ENCODE measurements at places on chromosomes 2 and 18.

- no peak for DNase-seq
Measured at GRCh38 chr2:197124639-197125390, 185.8 kb downstream of the ANKRD44 start.

- DNase-seq, result no peak
Measured at GRCh38 chr2:138476186-138476585, 25.4 kb upstream of the SPOPL start.

- peak; percentile 51 for DNase-seq
Measured at GRCh38 chr2:202375033-202375608, 1.0 kb upstream of the BMPR2 start.

- DNase-seq, result no peak
Measured at GRCh38 chr2:91477731-91478672, 2786.5 kb downstream of the RPIA start.

DNA sequence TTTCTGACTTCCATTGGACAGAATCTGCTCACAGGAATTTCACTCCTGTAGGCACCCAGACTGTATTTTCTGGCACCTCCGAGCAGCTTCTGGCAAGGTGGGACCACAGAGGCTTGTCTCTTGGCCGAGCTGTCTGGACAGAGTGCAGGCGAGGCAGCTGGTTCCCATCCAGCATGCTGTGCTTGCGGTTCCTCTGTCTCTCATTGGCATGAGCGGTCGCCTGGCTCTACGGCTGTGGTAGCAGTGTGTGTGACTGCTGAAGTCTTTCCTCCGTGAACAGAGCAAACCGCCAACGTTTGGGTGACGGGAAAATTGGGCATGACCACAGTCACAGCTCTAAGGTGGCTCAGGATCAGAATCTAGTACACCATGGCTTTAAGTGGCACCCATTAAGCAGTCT, 411.7 kb upstream of the NETO1 start:
- no peak for DNase-seq

DNA sequence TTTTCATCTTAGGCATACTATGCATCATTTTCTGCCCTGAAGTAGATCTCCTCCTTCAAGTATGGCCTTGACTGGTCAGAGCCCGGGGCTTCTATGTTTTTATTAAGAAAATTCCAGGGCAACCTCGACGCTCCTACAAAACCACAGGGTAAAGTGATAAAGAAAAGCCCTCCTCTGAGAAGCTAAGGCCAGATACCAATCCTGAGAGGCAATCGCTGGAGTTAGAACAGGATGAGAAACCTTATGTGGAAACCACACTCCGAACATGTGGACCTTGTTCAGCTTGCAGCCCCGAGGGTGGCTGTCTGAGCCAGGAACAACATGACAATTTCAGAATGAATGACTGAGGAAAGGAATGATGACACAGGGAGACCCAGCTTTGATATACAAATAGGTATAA, 35.6 kb downstream of the RMC1 start:
- DNase-seq, result no peak

DNA sequence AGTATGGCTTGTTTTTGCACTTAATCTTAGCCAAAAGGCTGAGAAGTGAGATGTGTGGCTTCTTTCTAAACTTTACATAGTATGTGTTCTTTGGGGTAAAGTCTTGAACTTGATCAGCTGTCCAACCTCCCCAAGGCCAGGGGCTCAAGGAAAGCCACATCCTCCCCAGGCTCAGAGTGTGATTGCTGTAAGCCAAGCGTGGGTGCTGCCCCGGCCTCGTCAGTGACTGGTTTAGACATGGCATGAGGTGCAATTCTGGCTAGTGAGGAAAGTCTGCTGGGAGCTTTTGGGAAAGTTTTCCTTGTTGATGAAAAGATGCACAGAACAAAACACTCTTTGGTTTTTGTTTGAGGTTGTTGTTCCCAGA, 40.2 kb downstream of the TMEM177 start:
- no peak for DNase-seq

GRCh38 chr2:178804791-178805190, 2.4 kb downstream of the TTN start:
- DNase-seq, result peak; percentile 21

DNA sequence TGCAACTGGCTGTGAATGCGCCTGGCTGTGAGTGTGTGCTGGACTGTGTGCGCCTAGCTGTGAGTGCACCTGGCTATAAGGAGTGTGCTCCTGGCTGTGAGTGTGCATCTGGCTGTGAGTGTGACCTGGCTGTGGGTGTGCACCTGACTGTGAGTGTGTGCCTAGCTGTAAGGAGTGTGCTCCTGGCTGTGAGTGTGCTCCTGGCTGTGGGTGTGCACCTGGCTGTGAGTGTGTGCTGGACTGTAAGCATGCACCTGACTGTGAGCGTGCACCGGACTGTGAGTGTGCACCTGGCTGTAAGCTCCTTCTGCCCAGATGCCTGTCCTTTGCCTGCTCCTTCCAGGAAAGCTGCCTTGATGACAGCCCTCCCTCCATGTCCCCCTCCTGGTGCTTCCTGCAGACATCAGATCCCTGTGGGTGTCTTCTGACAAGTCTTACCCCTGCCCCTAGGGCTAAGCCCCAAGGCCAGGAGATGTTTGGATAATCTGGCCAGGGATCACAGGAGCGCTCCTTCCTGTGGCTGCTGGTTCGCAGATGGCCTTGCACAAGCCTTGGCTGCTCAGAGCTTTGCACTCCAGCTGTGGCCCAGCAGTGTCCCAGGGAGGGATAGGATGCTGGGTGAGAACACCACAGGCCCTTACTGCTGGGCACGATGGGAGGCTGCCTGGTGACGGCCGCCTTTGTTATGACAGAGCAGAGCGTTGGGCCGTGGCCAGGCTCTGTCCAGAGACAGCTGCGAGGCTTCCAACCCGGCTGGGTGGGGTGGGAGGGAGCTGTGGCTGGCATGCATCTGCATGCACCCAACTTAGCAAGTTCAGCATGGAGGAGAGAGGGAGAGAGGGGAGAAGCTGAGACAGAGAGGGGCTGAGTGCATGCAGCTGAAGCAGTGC, 89.9 kb downstream of the GLI2 start:
- DNase-seq, result no peak

DNA sequence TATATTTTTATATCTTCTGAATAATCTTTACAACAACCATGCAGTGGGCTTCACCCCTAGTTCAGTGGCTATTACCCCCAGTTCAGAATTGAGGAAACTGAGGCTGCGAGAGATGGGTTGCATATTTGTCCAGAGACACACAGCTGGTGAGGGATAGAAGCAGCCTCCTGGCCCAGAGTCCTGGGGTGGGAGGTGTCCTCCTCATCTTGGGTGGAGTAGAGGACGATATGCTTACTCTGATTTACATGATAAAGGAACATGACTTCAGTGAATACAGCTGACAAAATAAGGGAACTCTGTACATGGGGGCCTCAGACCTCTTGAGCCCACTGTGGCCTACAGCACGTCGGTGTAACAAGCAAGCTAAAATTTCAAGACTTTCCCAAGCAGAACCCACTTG, 214.7 kb downstream of the FBXO15 start:
- DNase-seq, result no peak

- DNase-seq, result no peak
Measured at GRCh38 chr2:196951973-196952372, 25.5 kb upstream of the PGAP1 start.

DNA sequence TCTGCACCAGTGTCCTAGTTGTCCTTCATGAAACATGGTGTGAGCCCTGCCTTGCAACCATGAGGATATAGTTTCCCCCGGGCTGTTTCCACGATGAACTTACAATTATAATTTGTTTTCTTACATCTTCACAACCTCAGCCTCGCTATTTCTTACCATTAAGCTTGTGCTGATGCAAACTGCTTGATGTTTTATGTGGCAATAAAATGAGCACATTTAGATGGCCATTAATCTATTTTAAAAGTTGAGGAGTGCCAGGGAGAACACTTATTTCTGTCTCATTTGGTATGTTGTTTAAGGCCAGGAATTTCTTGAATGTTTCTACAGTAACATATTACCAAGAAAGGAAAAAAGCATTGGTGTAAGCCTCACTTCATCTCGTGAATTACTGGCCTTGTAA, 214.5 kb upstream of the SLC8A1 start:
- DNase-seq, result peak; percentile 20

- DNase-seq, result no peak
Measured at GRCh38 chr18:76721207-76721996, 101.0 kb upstream of the ZNF236 start.

- DNase-seq, result no peak
Measured at GRCh38 chr18:192801-193200, 34.4 kb downstream of the USP14 start.

DNA sequence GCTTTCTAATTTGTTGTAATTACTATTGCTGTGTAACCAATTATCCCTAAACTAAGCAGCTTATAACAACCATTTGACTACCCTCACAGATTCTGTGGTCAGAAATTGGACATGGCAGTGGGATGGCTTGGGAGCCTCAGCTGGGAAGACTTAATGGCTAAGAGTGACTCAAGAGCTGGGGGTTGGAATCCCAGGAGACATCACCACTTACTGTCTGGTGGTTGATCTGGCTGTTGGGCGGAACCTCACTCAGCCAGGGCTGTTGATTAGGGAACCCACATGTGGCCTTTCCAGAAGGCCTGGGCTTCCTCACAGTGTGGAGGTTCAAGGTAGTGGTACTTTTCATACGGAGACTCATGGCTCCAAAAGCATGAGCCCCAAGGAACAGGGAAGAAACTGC, 49.8 kb downstream of the E2F6 start:
- no peak for DNase-seq

GRCh38 chr2:121471532-121472469, 58.9 kb upstream of the RNU4ATAC start:
- DNase-seq, result peak; percentile 24

DNA sequence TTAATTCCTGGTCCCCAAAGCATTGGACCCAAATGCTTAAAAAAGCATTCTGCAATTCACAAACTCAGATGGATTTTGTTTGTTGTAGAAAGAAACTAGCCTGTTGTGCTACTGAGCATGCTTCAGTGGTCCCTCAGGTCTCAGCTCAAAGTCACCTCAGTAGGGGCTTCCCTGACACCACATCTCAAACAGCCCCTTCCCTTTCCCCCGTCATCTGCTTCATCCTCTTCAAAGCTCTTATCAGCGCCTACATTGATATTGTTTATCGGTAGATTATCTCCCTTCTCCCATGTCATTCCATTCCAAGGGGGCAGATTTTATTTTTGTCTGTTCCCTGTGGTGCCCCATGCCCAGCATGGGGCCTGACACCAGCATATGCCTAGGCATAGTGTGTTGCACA, 172.9 kb downstream of the CELF4 start:
- no peak for DNase-seq

- DNase-seq, result no peak
Measured at GRCh38 chr18:46462523-46462922, 194.5 kb downstream of the LOXHD1 start.

DNA sequence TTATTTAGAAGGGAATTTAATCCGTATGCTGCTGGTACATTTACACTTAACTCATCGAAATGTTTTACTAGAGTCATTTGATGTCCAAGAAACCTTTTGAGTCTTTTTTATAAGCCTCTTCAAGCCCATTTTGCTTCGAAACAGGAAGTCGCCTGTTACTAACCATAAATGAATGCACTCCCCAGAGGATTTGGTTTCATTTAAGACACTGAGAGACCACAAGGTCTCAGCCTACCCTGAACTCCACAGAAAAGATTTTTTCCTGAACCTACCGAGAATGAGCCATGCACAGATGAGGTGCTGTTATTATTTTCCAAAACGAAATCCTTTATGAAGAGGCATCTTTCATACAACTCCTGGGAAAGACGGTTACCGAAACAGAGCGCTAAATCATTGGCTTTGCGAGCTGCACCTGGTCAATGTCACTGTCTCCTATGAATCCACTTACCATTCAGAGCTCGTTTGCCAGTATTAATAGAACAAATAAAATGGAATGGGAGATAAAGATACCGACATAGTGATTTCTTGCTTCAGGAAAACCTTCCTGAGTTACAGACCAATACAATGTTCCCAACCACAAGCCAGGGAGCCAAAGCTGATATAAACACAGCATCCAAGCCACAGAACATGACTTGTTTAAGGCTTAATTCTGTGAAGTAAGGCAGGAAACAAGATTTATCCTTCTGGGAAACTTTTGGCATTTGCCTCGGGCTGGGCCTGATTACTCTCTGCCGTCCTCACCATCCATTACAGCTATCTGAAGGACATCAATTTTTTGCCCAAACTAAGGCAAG, 382.1 kb downstream of the OSR1 start:
- DNase-seq, result peak; percentile 22

DNA sequence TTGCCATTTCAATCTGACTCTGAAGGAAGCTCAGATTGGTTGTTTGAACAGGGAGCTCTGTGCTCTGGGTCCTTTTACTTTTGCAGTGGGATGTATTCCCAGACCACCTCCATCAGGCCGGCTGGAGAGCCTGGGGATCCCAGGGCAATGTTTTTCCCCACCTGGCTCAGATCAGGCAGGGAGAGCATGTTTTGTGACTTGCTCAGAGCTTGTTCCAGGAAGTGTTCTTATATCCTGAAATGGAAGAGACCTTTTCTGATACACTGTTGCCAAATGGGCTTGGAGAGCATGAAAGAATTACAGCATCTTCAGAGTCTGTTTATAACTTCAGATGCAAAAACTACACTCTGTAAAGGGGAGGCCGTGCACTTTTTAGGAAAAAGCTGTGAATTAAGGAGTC, 56.0 kb downstream of the LIPG start:
- DNase-seq, result no peak

Measured in HTR-8/SVneo (cell line).